NCI-H2107 (cell line): ENCODE measurements at places on chromosomes 7 and 10.

DNA sequence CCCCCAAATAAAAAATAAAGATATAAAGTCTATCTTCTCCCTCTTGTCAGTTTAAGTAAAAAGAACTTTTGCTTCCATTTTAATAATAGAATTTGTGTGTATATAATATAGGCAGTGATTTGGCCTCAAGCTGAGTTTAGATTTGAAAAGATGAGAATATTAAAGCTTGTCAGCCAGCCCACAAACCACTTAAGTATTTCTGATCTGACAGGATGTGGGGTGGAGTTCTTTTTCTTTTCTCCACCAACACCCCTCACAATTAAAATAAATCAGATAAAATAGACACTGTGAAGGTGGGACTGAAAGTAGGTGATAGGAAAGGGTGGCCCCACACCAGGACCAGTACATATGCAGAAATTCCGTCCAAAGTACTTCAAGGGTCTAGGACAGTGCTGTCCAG, 714.1 kb downstream of the AUTS2 start:
- DNase-seq = no peak

DNA sequence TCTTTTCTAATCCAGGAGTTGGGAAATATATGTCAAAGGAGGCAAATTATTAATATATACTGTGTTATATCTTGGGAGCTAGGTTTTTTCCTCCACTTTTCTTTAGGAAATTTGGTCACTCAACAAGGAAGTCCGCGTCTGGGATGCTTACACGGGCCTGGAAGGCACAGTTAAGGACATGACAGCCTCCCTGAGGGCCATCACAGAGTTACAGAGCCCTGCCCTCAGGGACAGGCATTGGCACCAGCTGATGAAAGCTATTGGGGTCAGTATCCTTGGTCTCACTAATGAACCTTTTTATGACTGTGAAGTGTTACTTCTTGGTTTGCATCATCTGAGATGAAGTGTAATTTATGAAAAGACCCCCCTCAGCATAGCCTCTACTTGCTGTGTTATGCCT, 74.7 kb downstream of the DNAH11 start:
- no peak for DNase-seq

DNA sequence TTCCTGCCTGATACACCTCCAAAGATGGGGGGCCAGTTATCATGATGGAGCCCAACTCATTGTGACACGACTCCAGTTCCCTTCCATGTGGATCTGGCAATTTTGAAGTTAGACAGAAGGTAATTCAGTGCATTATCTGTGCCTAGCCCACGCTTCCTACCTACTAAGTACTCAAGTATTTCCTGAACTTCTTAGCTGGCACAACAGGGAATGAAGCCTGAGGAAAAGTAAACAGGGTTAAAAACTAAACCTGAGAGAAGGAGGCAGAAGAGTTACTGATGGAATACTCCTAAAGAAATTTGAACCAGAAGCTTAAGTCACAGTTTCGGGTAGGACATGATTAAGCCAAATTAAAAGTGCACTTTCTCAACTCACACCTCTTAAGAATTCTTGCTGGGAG, 1.1 kb upstream of the SEC31B start:
- DNase-seq = no peak

- DNase-seq = no peak
These were observed 320.7 kb downstream of the CAMK1D start for GRCh38 chr10:12670004-12670403.

DNA sequence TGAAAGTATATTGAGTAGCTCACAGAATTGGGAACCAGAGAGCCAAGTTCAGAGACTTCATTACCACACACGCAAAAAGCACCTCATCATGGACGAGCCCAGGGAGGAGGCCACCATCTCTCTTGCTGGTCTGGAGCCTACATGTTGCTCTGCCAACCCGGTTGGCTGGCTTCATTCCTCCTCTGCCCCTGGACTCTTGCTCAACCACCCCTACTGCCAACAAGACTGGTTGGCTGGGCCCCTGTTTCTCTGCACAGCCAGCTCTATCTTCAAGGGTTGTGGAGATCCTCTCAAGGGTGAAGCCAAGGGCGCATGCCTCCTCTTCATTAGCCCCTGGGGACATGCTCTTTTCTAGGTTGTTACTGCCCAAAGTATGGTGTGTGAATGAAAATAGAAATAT, 142.7 kb downstream of the JCAD start:
- DNase-seq = no peak

DNA sequence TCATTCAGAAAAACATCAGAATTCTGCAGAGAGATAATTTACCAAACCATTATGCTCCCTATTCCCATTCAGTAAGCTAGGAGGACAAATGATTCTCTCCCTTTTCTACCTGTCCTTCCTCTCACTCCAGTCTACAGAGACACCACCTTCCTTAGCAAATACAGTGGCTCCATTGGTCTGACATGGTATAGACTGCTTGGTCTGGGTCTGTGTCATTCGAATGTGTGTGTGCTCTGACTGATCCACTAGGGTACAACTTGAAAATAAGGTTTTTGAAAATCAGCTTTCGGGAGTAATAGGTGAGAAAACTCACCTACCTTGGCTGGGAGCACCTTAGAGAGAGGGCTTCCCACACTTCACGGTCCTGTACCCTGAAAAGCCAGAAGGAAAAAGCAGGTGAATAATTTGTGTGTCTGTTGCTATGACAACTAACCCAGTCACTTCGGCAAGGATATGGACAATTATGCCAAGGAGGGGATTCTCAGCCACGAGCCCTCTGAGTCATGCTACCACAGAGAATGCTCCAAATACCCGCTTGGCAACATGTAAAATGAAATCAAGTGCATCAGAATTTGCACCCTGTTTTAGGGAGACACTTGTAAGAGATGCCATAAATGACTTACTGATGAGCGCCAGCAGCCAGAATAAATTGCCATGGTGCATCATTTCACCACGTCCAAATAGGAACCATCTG, 114.5 kb upstream of the PRKCQ start:
- no peak for DNase-seq

DNA sequence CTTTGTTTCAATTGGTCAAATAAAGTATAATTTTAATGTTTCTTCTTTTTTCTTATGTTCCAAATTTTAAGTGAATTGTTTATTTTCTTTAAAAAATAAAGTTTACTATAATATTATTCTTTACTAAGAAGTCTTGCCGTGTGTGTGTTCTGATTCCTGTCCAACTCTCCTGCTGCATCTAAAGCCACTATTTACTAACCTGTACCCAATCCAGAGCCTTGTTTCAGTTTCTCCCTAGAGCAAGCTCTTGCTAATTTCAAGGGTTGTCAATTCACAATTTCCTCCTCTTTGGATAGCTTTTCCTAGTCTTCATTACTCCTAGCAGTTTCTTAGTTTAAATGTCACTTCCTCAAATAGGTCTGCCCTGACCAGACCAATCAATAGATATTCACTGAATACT, 314.9 kb upstream of the SEMA3A start:
- DNase-seq = no peak

DNA sequence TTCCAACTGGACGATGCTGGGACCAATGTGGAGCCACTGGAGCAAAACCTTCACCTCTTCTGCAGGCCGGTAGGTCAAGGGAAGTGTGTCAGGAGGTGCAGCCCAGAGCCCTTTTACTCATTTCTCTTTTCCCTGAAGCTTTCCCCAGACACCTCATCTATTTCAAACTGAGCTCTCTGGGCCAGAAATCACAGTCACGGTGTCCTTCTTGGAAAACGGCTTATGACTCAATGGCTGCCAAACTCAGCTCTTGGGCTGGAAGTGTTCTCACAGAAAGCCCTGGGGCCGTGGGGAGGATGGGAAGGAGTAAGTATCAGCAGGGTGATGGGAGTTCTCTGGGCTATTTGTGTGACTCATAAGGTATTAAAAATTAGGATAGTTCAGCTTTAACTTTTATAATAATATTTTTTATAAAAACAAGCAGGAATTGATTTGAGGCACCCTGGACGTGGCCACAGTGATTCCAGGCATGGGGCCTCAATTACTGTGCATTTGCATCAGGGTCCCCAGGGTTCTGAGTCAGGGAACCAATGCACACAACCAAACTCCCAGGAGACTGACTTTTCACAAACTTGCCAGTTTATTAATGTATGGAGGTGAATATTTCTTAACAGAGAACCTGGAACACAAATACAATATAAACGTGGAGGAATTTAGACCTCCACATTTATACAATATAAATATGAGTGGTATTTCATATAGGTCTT, 187.4 kb upstream of the TMEM72 start:
- DNase-seq = no peak

- no peak for DNase-seq
These were observed 79.3 kb upstream of the NANOS1 start for GRCh38 chr10:118950190-118950680.

GRCh38 chr7:137810248-137810647, 36.5 kb downstream of the DGKI start:
- DNase-seq = no peak

DNA sequence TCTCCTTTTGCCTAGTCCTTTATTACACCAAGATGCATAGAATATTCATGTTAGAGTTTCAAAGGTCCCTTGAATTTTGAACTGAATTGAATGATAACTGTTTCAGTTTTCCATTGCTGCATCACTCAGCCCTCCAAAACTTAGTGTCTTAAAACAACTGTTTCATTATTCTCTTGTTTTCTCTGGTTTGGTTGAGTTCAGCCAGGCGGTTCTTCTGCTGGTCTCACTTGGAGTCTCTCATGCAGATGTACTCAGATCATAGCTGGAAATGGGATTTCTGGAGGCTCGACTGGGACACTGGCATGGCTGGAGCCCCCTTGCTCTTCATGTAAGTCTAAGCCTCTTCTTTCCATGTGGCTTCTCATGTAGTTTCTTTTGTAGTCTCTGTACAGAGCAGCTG, 107.2 kb upstream of the MKI67 start:
- DNase-seq = no peak

DNA sequence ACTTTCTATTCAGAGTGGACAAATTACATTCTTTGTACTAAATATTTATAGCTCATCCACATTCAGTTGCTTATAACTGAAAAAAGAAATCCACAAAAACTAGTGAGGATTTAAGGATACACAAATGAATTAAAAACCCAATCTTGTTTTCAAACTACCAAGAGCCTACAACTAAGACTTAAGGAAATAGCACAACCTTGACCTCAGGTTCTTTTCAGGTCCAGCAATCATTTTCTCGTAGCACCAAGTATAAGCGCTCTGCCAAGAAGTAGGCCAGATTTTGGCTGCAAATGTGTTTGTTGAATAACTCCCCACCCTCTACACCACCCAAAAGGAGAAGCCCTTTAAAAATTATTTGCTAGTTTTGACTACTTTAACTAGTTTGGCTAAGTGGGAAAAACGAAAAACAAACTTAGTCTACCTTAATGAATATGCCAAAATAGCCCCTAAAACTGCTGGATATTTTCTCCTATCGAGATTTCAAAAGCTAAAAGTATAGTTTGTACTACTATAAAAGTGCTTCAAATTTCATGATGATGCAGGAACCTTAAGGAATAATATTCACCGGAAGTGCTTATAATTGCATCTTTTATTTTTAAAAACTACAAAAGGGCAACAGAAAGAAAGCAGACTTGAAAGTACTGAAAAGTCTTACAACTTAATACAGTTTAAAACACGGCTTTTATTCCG, 2.7 kb upstream of the KMT2E start:
- DNase-seq = no peak

GRCh38 chr7:29355388-29355787, 160.8 kb downstream of the CHN2 start:
- no peak for DNase-seq

DNA sequence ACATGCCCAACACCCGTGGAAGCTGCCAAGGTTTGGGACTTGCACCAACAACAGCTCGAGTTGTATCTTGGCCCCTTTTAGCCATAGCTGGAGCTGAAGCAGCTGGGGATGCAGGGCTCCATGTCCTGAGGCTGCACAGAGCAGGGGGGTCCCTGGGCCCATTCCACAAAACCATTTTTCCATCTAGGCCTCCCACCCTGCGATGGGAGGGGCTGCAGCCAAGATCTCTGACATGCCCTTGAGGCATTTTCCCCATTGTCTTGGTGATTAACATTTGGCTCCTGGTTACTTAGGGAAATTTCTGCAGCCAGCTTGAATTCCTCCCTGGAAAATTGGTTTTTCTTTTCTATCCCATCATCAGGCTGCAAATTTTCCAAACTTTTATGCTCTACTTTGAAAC, 637.8 kb upstream of the VSTM2A start:
- DNase-seq = no peak

- DNase-seq = no peak
These were observed 23.6 kb upstream of the ZCCHC24 start for GRCh38 chr10:79468841-79469585.

- DNase-seq = no peak
These were observed 23.2 kb upstream of the PIP4K2A start for GRCh38 chr10:22737587-22737986.

GRCh38 chr7:157601530-157601929, 264.7 kb downstream of the DNAJB6 start:
- no peak for DNase-seq

- peak; percentile 47 for DNase-seq
These were observed 238.5 kb downstream of the PHF14 start for GRCh38 chr7:11212080-11212711.

DNA sequence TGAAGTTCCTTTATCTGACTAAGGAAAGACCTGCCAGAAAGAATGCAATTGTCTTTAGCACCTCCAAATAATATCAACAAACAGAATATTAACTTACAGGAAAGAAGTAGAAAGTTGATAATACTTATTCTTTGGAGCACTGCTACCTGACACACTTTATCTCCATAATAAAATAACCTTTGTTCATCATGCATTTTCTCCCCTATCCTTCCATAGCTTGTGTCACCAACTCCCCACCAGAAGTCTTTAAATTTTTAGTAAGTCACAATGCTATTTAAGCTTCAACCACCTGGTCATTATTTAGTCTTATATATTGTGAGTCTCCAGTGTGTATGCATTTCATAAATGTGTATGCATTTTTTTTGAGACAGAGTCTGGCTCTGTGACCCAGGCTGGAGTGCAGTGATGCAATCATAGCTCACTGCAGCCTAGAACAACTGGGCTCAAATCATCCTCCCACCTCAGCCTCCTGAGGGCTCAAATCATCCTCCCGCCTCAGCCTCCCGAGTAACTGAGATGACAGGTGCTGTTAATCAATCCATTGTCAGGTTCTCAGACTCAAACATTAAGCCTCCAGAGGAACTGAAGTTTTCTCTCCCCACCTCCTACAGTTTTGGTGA, 7.3 kb upstream of the CYP3A43 start:
- no peak for DNase-seq

DNA sequence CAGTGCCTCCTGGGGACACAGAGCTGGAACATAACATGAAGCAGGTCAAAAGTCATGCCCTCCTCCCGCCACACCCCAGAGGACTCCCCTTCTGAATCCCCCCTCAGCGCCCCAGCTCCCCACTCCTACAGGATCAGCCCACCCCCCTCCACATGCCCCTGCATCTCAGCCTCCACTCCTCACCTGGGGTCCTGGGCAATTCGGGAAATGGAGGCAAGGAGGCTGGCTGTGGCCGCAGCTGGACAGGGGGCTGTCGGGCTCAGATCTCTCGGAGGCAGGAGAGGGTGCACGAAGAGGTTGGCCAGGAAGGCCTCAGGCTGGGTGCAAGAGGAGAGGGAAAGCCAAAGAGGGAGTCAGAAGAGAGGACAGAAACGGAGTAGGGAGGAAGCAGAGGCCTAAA, 7.8 kb downstream of the ATG9B start:
- no peak for DNase-seq

- no peak for DNase-seq
These were observed 5.1 kb upstream of the CYTH3 start for GRCh38 chr7:6277476-6277875.
